ENCODE measurements at places on chromosomes 12 and 14. TPM values are rescaled to one million over a fixed set of nuclear protein-coding genes. Genes with fewer than 3 reads are reported as not detected.

HOXC10 gene
- total RNA-seq: not detected

PPM1H gene
- total RNA-seq: 6.0 TPM

ENDOU gene
- 0.49 TPM for total RNA-seq

- DNase-seq: no peak
These were observed 31.5 kb upstream of the NUAK1 start for GRCh38 chr12:106170285-106170684.

- DNase-seq: no peak
These were observed 52.2 kb downstream of the KRT80 start for GRCh38 chr12:52139579-52140062.

- no peak for DNase-seq
These were observed 152.1 kb upstream of the NAV3 start for GRCh38 chr12:77678621-77679020.

- DNase-seq: no peak
These were observed 71.3 kb downstream of the PTHLH start for GRCh38 chr12:27900920-27901879.

DNA sequence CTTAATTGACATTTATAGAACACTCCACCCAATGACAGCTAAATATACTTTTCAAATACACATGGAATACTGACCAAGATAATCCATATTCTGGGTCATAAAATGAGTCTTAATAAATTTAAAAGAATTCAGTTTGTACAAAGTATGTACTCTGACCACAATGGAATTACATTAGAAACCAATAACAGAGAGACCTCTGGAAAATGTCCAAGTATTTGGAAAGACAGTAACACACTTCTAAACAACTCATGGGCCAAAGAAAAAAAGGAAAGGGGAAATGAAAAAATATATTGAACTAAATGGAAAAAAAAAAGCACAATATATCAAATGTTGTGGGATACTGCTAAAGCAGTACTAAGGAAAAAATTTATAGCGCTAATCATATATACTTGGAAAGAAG is 52.0 kb downstream of the CRACR2A start:
- no peak for DNase-seq

DNA sequence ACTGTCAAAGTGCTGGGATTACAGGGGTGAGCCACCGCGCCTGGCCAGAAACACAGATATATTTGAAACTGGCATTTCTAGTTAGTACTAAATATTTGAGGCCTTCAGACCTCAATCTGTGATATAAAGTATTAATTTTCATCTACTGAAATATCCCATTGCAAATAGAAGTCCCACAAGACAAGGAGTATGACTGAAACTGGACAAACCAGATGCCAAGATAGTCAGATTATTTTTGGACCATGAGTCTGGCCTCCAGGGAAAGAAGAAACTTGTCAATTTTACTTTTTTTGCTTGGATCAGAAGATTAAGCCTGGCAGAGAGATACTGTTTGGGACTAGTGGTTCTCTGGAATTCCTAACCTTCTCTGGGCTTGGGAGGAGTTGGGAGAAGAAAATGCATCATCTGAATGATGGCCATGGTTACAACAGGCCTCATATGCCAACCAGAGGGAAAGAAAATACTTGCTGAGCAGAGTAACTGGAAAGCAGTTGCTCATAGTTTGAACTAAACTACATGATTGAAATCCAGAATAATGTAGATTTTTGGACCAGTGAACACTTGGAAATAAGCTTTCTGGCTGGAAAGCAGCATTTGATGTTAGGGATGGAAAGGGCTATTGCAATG is 2.9 kb upstream of the SMOC1 start:
- no peak for DNase-seq

GRCh38 chr14:94640721-94641631 is 28.8 kb downstream of the SERPINA3 start:
- no peak for DNase-seq

- DNase-seq: no peak
These were observed 121.6 kb downstream of the SCARB1 start for GRCh38 chr12:124742111-124742510.

DNA sequence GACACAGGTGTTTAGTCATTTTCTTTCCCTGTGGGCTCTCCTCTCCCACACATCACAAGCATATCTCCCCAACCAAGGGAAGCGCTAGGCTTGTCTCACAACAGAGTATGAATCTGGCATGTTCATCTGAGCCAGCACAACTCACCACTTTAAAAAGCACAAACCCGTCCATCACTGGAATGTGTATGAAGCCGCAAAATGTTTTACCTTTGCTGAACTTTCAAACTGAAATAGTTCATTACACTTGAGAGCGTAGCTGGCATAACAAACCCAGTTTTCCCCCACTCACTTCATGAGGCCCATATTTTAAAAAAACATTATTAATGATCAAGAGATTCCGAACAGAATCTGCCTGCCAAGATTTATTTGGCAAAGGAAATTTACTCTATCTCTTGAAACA is 15.8 kb downstream of the NID2 start:
- DNase-seq: no peak
